ENCODE measurements at places on chromosomes 11 and 22.

GRCh38 chr22:40668611-40669411 lies 10.5 kb upstream of the MCHR1 start:
- DNase-seq = peak; percentile 41

DNA sequence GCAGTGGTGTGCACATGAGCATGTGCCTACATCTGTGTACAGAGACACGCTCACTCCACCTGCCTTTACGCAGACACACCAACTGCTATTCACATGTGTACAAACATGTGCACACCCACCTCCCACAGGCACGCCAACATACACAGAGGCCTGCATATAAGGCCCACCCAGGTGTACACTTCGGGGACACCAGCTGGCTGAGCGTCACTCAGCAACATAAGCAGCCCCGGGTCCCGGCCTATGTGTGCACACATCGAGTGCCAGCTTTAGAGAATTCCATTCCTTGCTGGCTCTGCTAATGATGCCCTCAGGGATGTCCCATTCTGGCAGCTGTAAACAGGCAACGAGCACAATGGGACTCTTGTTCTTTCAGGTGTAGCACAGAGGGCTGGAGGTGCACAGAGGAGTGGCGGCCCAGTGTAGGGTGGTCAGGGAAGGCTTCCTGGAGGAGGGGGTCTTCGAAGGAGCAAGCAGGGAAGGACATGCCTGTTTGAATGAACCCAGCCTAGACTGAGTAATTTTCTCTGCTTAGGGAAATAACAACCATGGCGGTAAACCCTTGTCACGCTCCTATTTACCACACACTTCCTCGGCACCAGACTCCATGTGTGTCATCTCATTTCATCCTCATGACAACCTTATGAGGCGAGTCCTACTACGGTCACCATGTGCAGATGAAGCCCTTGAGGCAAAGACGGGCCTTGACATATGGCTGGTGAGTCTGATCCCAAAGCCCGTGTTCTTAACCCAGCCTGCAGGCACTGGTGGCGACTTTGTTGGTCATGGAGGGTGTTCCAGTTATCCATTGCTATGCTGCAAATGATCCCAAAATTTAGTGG lies 35.1 kb downstream of the RPL3 start:
- no peak for DNase-seq

- DNase-seq = peak; percentile 61
Measured at GRCh38 chr11:45252134-45252856, 33.8 kb downstream of the SYT13 start.

DNA sequence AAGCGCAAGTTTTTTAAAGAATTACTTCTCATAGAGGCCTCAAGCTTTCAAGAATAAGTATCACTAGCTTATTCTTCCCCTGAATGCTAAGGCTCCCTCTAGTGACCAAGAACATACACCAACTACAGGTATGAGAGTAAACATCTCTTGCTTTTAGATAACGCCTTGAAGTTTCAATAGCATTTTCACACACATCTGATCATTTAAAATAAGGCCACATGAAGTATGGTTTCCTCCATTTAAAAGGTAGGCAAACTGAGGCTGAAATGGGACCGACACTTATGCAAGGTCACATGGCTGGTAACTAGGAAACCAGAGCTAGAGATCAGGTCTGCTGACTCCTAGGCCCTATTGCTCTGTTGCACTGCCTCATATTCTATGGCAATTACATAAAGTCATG lies 66.5 kb downstream of the CCDC34 start:
- peak; percentile 39 for DNase-seq

DNA sequence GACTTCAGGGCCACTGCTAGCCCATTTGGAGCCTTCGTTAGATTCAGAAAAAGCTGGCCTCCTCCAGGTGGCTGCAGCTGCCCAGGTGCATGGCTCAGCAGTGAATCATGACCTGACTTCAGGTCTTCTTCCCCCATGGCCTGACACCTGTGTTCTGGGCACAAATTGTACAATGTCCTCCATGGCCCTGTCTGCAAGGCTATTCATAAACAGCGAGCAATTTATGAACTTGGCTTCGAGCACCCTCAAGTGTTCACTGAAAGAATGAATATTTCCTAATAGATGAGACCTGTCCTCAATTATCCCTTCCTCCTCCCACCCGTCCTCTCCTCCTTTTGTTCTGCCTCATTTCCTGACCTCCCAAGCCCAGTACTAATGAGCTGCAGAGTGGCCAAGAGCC lies 12.2 kb upstream of the VPS37C start:
- DNase-seq = peak; percentile 38

- no peak for DNase-seq
Measured at GRCh38 chr22:23815541-23816155, 23.2 kb downstream of the DERL3 start.

DNA sequence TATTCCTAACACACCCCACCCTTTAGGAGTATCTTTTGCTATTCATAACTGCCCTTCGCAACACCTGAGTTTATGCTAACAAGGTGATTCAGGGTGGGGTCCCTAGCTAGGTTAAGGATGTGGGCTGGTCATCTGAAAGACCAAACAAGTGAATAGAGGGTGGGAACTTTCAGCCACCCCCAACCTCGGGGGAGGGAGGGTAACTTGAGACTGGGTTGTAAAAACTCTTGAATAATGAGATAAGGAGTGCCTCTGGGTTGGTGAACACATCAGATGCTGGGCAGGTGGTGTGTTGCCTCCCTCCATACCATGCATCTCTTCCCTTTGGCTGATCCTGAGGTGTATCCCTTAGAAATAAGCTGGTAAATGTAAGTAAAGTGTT lies 111.5 kb downstream of the SWAP70 start:
- DNase-seq = no peak

DNA sequence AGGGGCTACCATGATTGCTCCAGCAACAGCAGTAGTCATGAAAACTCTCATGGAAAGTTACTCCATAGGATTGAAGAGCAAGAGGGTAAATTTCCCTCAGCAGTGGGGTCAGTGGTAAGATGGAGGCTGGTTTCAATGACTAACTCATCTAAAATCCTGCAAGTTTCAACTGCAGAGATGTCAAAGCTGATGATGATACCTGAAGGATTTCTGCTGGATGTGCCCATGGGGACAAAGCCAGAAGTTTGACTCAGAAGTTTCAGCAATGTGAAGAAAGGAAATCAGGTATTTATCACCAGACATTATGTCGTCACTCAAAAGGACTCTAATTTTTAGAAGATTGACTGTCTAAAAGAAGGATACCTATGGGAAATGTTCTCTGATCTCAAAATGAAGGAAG lies 29.1 kb downstream of the RAB38 start:
- DNase-seq = no peak

GRCh38 chr11:1352696-1353382 lies 36.9 kb upstream of the BRSK2 start:
- DNase-seq = no peak

GRCh38 chr11:9264316-9265210 lies 587 bp downstream of the DENND5A start:
- DNase-seq = peak; percentile 69

- DNase-seq = no peak
Measured at GRCh38 chr11:12123273-12123672, 12.9 kb downstream of the MICAL2 start.

DNA sequence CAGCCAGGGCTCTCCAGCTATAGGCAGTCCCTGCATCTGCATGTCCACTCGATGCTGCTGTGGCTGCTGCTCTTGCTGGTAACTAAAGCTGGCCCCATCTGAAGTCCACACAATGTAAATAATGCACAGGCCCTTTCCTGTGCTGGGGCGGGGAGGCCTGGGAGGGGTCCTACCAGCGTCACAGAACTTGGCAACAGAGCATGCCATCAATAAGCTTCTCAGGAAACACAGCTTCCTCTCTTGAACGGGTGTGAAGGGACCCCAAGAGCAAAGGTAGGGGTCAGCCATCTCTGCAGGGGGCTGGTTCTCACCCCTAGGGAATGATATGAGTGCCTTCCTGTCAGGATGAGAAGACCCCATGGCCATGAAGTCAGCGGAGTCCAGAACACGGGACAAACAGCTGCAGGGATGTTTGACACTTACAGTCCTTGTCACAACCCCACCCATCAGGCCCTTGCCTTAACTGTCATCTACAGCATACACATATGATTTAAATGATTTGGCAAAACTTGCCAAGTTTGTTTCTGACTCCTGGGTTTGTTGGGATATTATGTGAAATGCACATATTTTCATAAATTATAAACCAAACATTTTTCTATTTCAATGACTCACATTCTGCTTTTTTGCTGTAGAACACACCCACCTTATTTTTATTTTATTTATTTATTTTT lies 39.1 kb upstream of the LYVE1 start:
- DNase-seq = no peak

GRCh38 chr11:10786451-10786850 lies 22.3 kb downstream of the EIF4G2 start:
- DNase-seq = no peak

DNA sequence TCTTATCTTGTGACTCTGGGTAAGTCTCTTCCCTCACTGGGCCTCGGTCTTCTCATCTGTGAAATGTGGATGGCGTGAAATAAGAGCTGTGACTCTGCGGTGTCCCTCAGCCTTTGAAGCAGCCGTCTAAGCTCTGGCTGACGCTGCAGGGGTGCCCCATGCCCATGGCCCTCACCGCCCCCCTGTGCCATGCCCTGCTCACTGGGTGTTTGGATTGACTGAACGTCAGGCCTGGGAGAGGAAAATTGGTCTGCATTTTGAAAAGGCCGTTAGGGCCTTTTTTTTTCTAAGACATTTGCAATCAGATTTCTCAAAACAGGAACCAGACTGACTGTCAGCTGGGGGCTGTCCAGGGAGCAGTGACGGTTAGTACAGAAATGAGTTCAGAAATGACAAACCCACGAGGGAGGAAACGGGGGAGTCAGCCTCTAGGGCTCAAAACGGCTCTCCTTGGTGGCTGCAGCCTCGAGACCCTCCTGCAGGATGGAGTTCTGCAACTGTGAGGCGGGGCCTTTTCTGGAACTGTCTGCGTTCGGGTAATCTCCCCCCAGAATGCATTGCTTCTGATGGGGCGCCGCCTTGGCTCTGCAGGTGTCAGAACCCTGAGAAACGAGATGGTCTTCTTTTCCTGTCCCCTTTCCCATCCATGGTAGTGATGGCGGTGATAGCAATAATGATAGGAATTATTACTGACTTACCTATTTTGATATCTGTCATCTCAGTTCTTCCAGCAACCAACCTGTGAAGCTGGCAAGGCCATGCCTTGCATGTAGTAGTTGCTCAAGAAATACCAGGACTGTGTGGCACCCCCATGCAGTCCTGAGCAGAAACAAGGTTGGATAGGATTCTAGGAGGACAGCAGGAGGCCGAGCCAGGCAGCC lies 2.0 kb downstream of the GRK2 start:
- DNase-seq = no peak

GRCh38 chr11:79110321-79110720 lies 330.5 kb downstream of the TENM4 start:
- DNase-seq = no peak

GRCh38 chr11:86524620-86525352 lies 147.6 kb downstream of the ME3 start:
- no peak for DNase-seq

DNA sequence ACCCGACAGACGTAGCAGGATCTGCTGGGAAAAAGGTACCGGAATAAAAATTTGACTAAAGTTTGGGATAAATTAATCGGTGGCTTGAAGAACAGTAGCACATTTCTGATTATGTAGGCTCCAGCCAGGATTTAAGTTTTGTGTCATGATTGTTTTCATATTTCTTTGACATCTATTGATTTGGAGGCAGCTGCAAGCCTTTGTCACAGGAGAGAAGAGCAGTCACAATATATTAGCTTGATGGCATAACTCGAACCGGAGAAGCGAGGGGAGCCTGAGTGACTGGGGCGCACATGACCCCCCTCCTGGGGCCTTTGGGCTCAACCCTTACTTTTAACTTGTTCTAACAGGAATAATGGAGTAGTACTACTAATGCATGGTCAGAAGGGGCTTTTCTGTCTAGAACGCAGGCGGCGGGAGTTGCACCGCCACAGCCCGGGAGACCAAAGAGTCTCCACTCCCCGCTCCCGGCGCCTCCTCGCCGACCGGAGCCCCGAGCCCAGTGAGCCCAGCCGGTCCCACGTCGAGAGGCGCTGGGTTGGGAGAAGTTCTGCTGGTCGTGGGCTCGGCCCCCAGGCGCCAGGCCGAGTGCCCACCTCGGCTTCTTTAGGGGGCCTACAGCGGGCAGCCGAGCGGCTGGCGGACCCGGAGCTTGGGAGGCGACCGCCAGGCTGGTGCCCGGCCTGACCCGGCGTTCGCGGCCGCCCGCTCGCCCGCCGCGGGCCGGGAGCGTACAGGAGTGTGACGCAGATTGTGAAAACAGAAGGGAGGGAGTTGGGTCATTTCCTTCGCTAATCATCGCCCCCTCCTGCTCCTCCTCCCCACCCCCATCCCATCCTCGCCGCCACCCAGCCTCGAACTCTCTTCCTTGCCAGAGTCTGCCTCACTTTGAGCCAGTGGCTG lies 15.7 kb upstream of the PAX6 start:
- peak; percentile 20 for DNase-seq

DNA sequence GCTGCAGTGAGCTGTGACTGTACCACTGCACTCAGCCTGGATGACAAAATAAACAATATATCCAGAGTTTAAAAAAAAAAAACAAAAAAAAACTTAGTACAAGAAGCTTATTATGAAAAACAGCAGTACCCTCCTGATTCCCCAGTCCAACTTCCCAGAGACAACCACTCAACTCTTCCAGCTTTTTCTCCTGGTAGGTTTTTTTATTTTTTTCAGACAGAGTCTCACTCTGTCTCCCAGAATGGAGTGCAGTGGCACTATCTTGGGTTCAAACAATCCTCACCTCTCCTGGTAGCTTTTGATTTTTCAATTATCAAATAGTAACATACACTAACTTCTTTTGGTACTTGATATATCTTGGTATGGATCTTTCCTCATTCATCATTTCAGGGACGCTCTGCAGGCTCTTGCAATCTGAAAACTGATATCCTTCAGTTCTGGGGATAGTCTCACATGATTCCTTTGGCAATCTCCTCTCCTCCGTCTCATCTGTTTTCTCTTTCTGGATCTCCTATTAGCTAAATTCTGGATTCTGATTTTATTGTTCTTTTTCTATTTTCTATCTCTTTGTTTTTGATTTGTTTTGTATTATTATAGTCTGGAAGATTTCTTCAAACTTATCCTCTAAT lies 44.9 kb downstream of the ALG9 start:
- DNase-seq = no peak

DNA sequence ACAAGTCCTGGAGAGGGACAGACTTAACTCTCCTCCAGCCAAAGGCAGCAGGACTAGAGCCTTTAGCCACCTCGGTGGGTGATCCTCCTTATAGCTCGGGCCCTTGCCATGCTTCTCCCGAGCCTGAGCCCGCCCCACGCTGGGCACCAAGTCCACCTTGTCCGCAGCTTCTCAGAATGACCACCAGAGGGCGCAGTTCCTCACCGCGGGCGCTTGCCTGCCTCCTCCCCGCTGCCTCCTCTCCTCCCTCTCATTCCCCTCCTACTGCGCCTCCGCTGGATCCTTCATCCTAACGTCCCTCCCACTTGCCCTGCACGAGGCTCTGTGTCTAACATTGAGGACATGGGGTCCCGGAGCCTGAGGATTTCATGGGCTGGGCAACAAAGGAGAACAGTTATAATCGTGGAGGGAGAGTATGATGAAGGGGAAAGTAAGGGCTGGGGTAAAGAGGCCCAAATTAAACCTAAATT lies 11.3 kb upstream of the MOGAT2 start:
- peak; percentile 86 for DNase-seq

DNA sequence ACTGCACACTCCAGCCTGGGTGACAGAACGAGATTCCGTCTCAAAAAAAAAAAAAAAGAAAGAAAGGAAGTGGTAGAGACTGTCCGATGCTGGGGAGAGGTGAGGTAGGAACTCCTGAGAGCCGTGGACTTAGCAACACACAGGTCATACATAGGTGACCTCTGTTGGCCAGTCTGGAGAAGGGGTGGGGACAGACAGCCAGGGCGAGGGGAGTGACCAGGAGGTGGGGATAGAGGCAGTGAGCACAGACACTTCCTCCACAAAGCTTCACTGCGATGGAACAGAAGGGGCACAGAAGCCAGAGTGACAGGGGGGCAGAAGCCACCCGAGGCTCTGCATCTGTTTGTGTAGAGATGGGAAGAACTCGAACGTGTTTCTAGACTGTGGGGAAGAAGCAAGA lies 47.1 kb downstream of the MYH9 start:
- no peak for DNase-seq

Data from AG08396 (cell line).